ENCODE measurements at places on chromosomes 4 and X.

DNA sequence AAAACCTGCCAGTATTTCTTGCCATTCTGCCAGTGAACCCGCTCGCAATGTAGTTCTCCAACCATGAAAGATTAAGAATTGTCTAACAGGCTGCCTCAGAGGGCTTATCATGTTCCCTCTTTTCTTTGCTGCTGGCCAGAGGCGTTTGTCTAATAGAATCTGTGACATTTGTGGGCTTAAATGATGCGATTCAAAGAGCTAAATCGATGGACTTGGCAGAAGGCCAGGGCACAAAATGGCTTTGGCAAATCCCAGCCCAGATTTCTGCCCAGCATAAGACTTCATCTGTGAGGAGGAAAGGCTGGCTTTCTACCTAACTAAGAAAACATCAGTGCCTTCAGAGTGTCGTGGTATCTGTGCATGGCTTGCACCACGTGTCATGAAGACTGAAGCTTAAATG, 79.9 kb downstream of the TRPC5OS start:
- DNase-seq: no peak

DNA sequence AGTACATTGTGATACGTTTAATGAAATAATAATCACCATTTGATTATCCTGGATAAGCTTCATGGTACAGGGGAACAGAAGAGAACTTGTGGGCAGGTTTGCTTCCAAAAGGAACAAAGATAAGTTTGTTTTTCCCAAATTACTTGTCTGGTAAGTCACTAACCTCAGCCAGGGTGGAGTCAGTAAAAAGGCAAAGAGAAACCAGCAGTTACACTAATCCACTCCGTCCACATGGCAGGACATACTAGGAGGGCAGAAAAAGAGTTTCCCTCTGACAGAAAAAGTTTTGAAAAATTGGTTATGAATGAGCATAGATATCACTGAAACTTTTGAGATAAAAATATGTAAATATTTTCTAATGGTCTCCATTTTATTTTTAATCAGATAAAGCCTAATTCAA, 285.9 kb downstream of the IL15 start:
- DNase-seq: no peak

- DNase-seq: no peak
These were observed 66.3 kb downstream of the CRMP1 start for GRCh38 chr4:5826437-5827107.

DNA sequence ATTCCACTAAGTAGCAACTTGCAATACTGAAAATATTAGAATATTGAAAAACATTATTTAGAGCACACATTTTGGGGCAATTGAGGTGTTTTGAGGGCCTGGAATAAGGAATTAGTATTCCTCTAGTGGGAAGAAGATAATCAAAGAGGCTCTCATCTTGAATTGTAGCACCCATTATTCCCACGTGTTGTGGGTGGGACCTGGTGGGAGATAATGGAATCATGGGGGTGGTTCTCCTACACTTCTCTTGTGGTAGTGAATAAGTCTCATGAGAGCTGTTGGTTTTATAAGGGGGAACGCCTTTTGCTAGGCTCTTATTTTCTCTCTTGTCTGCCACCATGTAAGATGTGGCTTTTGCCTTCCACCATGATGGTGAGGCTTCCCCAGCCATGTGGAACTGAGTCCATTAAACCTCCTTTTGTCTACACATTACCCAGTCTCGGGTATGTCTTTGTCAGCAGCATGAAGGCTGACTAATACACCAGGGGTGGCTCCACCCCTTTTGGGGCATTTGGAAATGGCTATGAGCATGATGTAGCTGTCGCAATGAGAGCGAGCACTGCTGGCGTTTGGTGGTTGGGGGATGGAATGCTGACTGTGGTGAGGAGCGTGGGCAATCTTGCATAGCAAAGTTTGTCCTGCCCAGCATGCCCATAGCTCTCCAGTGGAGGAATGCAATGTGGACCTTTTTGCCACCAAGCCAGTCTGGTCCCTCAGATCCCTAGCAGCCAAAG, 308.2 kb downstream of the FRMPD4 start:
- DNase-seq: no peak

GRCh38 chr4:152486429-152487389, 49.2 kb downstream of the FBXW7 start:
- no peak for DNase-seq

DNA sequence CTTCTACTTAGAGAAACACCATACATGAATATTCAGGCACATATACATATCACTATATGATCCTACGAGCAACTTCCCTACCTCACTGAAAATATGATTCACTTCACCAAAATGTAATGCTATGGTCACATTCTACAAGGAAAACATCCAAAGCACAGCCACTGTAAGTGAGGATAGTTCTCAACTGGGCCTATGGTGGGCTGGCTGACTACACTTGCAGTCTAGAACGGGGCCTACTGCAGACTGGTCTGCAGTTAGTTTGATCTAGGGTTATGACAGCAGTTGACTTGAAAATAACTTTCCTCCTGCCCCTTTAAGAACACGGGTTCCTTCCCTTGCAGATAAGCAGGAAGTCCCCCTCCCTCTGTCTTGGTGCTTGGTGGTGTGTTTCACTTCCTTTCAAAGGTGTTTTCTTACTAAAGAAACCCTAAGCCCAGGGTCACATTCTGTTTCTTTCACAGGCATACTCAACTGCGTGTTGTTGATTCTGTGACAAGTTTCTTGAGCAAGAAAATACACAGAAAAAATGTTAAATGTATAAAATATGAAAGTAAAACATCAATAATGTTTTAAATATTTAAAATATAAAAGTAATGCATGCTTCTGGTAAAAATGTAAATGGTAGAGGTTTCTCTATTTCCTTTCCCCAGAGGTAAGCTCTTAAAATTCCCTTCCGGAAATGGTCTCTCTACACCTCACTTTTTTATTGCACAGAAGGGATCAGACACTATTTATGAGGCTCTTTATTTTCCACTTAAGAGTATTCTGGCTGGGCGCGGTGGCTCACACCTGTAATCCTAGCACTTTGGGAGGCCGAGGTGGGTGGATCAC, 18.0 kb upstream of the TMSB4X start:
- DNase-seq: peak; percentile 82

DNA sequence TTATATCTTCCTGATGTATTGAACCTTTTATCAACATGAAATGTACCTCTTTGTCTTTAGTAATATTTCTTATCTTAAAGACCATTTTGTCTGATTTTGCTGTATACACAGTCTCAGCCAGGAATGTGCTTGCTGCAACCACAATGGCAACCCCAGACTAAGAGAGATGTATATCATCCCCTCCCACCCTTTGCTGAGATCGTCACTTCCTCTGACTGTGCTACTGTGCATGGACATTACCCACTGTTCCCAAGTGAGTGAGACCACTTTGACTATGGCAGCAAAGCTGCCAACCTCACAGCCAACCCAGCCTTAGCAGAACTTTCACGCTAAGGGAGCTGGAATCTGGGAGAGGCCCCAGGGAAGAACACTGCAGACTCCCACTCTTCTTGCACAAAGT, 46.0 kb downstream of the EIF2S3 start:
- DNase-seq: peak; percentile 41

- no peak for DNase-seq
These were observed 129.7 kb downstream of the CFAP299 start for GRCh38 chr4:80465238-80465637.

DNA sequence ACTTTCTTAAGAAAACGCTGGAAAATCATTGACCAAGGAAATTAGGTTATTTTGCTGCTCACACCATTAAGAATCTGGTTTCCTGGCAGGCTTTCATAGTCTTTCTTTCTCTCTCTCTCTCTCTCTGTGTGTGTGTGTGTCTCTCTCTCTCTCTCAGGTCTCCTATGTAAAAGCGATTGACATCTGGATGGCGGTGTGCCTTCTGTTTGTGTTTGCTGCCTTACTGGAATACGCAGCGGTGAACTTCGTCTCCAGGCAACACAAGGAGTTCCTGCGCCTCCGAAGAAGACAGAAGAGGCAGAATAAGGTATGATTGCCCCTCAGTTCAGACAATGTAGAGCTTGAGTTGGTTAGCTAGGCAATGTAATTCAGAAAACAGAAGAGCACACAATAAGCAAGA, 161.2 kb downstream of the GLRA2 start:
- DNase-seq: no peak

GRCh38 chrX:20139966-20140365, 1.7 kb downstream of the EIF1AX start:
- DNase-seq: no peak

GRCh38 chrX:34483980-34484379, 173.1 kb downstream of the TMEM47 start:
- no peak for DNase-seq

DNA sequence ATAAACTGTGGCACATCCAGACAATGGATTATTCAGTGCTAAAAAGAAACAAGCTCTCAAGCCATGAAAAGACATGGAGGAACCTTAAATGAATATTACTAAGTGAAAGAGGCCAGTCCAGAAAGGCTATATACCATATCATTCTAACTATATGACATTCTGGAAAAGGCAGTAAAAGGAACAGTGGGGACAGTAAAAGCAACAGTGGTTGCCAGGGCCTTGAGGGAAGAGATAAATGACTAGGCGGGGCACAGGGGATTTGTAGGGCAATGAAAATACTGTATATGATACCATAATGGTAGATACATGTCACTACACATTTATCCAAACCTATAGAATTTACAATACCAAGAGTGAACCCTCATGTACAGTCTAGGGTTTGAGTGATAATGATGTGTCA, 115.3 kb downstream of the ATP8A1 start:
- DNase-seq: no peak

- no peak for DNase-seq
These were observed at the start of gene ZNF157 for GRCh38 chrX:47370278-47370677. Gene ZNF157 (plus strand): TSS chrX:47370578. CDS start chrX:47370669, 91 bp downstream.

- no peak for DNase-seq
These were observed 95.8 kb downstream of the GEMIN8 start for GRCh38 chrX:13933851-13934250.

GRCh38 chr4:78556665-78557064, 5.1 kb downstream of the ANXA3 start:
- no peak for DNase-seq

GRCh38 chrX:8783097-8783713, 18.0 kb downstream of the FAM9A start:
- DNase-seq: peak; percentile 59

- DNase-seq: no peak
These were observed 2.3 kb downstream of the MANBA start for GRCh38 chr4:102758241-102759160.

DNA sequence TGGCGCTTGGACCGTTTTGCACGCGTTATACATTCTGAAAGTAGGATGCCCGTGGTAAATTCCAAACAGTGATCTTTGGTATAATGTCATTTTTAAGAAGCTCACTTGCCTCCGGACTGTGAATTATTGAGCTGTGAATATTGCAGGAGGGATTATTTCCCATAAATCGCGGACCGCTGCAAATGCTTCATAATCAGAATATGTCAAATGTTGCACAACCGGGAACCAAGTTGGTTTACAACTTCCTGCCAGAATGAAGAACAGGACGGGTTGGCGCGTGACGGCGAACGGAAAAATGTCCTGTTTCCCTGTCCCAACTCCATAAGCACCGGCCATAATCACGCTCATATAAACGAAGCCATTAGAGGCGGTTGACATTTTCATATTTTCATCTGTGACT, 67.6 kb downstream of the SHOX start:
- no peak for DNase-seq

GRCh38 chr4:142974328-142974727, 128.2 kb upstream of the INPP4B start:
- DNase-seq: no peak
